Midbrain (tissue), 1 donor: ENCODE measurements at places on chromosomes 16 and 17.

- DNase-seq = no peak
These were observed 32.4 kb upstream of the JPH3 start for GRCh38 chr16:87569601-87570571.

DNA sequence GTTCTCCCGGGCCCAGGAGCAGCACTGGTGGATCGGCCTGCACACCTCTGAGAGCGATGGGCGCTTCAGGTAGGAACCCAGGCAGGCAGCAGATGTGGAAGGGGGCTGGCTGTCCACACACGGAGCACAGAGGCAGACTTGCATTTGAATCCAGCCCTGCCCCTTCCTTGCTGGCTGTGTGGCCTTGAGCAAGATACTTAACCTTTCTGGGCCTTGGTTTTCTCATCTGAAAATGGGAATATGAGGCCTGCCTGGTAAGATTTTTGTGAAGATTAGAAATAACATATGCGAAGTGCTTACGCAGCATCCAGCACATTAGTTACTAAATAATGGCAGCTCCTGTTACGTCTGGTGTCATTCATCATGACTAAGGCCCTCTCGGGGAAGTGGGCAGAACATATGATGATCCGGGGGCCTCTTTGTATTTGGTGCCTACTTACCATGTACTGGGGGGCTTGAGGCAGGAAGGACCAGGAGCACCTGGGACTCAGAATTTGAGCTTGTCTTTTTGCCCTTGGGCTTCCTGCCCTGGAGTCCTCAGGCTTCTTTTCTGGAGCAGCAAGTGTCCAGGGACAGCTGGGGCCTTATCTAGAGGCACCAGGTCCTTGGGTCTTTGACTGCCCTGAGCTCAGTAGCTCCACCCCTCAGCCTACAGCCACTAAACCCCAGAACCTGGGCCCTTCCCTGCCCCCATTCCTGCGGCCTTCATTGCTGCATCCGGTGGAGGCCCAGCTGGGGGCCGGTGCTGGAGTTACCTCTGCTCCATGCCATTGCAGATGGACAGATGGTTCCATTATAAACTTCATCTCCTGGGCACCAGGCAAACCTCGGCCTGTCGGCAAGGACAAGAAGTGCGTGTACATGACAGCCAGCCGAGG, 53.8 kb downstream of the MRC2 start:
- no peak for DNase-seq

GRCh38 chr17:44279346-44279665, 11.4 kb upstream of the SLC4A1 start:
- DNase-seq = no peak

- no peak for DNase-seq
These were observed 126.6 kb downstream of the RPTOR start for GRCh38 chr17:80671039-80671824.

GRCh38 chr16:12062343-12063003, 85.9 kb downstream of the SNX29 start:
- no peak for DNase-seq

- no peak for DNase-seq
These were observed 40.6 kb upstream of the LITAF start for GRCh38 chr16:11627292-11627663.

DNA sequence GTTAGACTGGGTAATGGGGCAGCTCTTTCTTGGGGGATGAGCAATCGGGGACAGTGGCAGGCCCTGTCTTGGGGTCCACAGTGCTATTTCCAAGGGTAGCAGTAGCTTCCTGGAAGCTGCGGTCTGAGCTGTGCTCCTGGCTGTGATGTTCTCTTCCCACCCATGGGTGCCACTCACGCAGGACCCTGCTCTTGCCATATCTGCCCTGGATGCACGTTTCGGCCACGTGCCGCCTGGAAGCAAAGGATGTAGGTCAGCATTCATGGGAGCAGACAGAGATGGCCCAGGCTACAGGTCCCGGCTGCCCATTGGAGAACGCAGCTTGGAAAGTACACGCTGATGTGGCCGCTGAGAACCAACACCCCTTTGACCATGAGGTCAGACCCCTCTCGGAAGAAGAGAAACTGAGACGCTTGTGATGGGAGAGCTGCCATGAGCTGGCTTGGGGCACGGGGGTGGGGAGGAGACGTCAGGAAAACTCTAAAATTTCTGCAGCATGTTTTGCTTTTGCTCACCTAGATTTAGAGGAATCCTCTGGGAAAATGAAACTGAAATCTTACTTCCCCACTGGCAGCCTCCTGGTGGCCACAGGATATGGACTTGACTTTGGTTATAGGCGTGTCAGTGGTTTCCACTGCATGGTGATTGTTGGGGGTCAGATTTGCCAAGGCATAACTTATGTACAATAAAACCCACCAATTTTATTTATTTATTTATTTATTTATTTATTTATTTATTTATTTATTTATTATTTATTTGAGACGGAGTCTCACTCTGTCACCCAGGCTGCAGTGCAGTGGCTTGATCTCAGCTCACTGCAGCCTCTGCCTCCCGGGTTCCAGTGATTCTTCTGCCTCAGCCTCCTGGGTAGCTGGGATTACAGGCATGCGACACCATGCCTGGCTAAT, 36.2 kb upstream of the IRF8 start:
- DNase-seq = no peak

DNA sequence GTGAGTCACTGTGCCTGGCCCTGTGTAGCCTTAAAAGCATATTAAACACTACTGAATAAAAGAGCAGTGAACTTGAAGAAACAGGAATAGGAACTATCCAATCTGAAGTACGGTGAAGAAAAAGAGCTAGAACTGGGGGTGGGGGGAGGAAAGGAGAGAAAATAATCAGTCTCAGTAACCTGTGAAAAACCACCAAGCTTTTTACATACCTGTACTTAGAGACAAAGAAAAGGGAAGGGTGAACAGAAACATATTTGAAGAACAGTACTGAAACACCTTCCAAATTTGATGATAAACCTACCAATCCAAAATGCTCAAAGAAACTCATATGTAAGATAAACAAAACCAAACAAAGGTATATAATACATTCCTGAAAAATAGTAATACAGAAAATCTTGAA, 77.5 kb downstream of the USP32 start:
- DNase-seq = no peak

DNA sequence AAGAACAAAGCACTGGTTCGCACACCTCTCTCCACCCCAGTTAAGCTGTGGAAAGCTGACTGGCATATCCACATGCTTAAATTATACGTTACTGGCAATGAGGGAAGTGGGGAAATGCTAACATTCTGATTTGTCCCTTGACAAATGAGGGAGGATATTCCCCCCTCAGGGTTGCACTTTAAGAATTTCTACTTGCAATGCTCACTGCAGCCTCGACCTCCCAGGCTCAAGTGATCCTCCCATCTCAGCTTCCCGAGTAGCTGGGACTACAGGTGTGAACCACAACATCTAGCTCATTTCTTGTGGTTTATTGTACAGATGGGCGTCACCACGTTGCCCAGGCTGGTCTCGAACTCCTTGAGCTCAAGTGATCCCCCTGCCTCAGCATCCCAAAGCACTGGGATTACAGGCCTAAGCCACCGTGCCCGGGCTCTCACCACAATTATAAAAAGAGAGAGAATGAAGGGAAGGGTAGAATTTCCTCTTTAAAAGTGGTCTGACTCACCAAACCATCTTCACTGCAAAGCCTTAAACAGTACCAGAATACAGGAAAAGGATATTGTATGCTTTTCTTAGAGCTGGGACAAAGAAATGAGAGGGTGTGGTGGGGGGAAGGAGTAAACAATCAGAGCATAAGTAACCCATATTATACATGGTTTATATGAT, 38.9 kb downstream of the KANSL1 start:
- no peak for DNase-seq

DNA sequence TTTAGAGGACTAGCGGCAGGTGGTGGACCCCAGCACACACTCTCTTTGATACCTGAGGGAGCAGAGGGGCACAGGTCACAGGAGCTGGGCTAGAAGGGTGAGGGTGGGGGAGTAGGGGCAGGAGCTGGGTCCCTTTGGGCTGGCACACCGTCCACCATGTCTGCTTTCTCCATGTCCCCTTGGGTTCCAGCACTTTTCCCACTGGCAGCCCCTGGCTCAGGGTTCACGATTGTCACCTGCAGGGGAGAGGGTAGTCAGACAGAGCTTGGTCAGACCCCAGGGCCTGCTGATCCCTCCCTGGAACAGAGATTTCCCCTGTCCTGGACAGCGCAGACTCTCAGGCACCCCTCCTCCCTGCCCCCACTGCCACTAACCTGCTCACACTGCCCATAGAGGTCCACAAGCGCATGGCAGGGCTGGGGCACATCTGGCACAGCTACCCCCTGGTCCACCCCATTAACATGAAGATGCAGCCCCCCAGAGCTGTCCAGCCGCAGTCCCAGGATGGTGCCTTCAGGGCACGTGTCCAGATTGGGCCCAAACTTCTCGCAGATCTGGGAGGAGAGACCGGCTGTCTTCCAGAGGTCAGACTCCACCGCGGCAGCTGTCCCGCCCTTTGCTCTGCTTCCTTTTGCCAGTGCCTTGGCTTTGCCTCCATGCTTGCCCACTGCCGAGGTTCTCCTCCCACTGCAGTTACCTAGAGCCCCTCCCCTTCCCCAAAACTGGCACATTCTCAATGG, 3.1 kb upstream of the GPS2 start:
- DNase-seq = no peak

DNA sequence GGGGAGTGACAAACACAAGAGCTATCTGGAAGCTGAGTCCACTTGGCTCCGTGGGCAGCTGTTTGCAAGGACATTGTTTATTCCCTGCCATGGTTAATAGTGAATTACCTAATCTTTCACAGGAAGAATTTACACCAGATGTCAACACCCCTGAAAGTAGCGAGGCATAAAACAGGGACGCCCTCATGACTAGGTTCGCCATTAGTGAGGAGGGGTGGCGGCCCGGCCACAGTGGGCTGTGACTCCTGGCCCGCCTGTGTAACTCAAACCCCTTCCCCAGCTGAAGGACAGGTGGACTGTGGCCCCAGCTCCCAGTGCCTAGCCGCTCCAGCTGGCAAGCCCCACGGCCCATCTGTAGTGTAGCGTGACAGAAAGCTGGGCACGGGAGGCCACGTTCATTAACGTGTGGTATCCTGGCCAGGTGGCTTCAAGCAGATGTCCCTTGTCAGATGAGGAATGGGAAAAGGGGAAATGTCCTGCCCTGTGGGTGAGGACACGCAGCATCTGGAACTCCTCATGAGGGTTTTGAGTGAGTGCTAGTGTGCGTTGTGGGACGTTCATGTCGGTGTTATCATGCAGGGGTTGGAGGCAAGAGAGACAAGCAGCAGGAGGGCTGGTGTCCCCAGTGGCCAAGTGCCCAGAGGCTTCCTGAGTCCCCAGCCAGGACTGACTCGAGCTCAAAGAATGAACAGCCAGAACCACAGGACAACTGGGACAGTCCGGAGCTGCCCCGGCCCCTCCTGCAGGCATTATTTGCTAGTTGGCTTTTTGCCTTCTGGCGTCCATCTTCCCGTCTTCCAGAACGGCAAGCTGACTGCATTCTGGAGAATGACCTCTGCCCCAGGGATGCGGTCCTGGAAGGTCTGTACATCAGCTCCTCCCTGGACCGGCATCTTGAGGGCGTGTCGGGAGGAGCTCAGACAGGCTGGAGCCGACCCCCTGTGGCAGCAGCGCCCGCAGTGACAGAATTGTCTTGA, 19.2 kb downstream of the KDM8 start:
- DNase-seq = no peak

GRCh38 chr17:57544401-57544800, 200.7 kb downstream of the CCDC182 start:
- no peak for DNase-seq

DNA sequence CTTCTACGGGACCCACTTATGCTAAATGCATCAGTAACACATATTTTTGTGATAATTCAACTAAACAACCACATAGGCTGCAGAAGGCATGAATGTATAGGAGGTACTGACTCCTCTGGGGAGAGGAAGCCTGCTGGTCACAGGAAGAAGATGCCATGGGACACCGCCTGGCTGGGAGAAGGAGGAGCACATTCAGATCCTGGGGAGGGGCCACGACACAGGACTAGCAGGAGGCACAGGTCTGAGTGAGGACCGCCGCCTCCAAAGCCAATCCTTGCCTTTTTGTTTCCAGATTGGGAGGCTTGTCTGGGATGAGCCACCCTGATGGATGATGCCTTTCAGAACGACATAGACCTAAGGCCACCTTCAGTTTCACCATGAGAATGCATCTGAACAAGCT, 34.6 kb downstream of the MBTPS1 start:
- DNase-seq = no peak

- DNase-seq = no peak
These were observed 14.6 kb downstream of the CRAMP1 start for GRCh38 chr16:1626776-1627175.
